ENCODE measurements at places on chromosomes 16 and 17.
A peak's percentile ranks its signal among the peaks of the same experiment; 100 is the strongest.

DNA sequence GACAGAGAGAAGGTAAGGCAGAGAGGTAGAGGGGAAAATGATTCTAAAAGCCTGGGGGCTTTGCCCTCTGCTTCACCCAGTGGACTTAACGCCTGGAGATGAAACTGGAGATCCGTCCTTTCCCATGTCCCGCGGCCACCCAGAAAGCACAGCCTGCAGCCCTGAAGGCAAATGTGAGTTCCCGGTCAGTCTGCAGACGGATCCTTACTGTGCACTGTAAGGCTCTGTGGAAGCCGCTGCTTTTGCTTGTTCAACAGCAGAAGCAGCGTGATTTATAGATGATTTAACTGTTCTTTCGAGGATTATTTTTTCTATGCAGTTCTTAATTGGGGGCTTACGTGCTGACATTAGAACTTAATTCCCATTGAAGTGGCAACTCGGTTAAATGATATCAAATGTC lies 290.4 kb downstream of the FOXL1 start:
- no peak for DNase-seq

GRCh38 chr16:57666353-57667047 lies 1.6 kb upstream of the ADGRG3 start:
- no peak for DNase-seq

DNA sequence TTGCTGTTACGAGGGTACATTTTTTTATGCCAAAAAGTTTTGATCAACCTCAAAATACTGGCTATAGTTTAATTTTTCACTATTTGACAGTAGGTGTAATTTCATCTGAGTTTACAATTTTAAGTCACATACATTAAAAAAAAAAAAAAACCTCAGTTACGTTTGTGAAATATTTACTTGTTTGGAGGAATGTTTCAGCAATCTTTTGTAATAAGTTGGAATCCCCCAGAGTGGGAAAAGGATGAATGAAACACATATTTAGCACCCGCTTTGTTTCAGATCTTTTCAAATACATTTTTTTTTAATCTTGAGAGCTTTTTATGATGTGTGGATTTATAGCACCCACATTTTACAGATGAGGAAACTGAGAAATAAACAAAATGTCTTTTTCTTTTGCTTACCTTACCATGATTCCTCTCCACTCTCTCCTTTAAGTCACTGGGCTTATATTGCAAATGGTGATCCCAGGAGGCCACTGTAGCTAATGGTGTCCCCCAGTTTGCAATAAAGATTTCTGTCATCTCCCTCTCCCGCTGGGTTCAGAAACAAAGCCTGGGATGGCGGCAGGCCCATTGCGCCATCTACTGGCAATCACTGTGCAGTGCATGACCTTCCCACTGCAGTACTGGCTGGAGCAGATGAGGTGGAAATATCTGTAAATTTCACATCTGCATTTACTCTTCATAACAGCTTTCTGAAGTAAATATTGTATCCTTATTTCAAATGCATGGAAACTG lies 27.7 kb downstream of the TBC1D3B start:
- peak; percentile 63 for DNase-seq

- DNase-seq = no peak
Observed at GRCh38 chr16:24478401-24478800, 61.0 kb upstream of the RBBP6 start.

DNA sequence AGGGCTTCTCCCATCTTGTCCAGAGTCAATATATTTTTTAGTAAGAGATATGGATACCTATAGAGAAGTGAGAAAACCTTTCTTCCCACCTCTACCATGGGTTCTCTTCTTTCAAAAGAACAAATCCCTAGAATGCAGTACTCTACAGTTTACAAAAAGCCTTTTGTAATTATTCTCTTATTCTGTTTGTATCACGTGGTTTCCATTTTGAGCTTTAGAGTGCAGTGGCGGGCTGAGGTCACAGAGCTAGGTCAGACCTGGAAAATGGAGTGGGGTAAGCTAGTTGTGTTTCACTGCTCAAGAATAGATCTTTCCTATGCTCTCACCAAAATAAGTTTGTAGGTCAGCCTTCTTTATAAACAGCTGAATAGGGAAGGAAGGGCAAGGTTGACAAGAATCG lies 85.3 kb upstream of the MAF start:
- no peak for DNase-seq

DNA sequence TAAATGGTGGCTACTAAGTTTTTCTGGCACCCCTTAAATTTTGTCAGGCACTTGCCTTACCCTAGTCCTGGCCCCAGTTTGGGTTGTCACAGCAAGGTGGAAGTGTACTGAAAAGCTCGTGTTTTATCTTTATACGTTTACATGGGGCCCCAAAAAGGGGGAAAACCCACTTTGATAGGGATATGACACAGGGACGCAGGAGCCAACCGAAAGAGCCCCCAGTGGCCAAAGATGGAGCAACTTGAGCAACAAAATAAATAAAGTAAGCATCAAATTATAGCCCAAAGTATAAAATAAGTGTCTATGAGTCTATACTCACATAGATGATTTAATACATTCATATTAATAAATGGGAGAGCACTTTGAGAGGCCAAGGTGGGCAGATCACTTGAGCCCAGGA lies 5.0 kb upstream of the CETP start:
- DNase-seq = no peak

- DNase-seq = no peak
Observed at GRCh38 chr16:3152027-3152276, 17.1 kb downstream of the ZNF213 start.

DNA sequence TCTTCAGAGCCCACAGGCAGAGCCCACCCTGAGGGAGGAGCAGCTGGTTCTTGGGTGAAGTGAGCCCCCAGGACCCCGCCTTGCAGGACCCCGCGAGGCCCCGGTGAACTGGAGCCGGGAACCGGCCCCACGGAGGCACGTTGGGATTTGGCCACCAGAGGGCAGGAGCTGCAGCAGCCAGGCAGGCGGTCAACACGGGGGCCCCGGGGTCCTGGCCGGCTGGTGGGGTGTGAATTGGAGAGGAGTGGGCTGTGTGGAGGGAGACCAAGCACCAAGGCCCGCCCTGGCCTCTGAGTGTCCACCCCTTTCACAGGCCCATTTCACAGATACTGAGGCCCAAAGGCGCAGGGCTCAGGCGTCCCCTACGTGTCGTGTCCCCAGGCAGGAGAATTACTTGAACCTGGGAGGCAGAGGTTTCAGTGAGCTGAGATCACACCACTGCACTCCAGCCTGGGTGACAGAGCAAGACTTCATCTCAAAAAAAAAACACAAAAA lies 2.2 kb downstream of the DPEP1 start:
- DNase-seq = no peak

GRCh38 chr17:66915204-66915611 lies 49.3 kb upstream of the CACNG4 start:
- DNase-seq = no peak

DNA sequence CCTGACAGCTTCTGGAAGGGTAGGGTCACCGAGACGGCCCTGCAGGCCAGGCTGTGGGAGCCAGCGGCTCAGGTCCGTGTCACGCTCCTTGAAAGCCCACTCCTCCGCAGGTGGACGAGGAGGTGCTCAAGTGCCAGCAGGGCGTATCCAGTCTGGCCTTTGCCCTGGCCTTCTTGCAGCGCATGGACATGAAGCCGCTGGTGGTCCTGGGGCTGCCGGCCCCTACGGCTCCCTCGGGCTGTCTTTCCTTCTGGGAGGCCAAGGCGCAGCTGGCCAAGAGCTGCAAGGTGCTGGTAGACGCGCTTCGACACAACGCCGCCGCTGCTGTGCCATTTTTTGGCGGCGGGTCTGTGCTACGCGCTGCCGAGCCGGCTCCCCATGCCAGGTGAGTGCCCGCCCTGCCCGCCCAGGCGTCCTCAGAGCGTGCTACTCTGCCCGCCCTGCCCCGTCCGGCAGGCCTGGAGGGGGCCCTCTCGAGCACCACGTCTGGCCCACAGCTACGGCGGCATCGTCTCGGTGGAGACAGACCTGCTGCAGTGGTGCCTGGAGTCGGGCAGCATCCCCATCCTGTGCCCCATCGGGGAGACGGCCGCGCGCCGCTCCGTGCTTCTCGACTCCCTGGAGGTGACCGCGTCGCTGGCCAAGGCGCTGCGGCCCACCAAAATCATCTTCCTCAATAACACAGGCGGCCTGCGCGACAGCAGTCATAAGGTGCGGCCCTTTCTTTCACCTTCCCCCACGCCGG lies 1.3 kb downstream of the NAGS start:
- DNase-seq = peak; percentile 75

- DNase-seq = no peak
Observed at GRCh38 chr17:39767147-39767546, 29.4 kb downstream of the GRB7 start.

DNA sequence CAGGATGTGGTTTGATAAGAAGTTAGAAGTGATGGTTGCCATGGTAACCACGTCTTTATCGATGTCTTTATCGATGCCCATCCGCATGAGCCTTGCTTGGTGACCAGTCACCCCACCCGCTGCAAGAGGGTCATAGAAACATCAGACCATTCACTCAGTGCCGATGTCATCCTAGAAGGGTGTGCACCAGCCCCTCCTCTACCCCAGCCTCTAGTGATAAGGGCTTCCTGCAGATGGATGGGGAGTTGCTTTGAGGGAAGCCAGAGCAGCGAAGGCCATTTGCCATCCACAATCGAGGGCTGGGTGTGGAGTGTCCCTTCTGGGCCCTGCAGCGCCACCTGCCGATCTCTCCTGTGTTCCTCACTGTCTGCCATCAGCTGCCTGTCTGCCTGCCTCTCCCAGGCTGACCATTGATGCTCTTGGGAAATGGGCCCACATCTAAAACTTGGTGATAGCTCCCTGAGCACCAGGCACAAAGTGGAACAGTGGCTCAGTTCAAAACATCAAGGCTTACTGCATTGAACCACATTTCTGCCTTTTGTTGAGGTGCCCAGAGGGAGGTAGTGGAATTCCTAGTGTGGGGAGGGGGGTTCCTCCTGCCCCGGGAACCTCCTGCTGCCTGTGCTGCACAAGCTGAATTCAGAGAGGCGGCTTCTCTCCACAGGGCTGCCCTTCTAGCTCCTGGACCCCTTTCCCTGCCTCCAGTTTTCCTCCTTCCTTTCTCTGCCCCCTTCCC lies 8.9 kb downstream of the CALB2 start:
- DNase-seq = peak; percentile 95

DNA sequence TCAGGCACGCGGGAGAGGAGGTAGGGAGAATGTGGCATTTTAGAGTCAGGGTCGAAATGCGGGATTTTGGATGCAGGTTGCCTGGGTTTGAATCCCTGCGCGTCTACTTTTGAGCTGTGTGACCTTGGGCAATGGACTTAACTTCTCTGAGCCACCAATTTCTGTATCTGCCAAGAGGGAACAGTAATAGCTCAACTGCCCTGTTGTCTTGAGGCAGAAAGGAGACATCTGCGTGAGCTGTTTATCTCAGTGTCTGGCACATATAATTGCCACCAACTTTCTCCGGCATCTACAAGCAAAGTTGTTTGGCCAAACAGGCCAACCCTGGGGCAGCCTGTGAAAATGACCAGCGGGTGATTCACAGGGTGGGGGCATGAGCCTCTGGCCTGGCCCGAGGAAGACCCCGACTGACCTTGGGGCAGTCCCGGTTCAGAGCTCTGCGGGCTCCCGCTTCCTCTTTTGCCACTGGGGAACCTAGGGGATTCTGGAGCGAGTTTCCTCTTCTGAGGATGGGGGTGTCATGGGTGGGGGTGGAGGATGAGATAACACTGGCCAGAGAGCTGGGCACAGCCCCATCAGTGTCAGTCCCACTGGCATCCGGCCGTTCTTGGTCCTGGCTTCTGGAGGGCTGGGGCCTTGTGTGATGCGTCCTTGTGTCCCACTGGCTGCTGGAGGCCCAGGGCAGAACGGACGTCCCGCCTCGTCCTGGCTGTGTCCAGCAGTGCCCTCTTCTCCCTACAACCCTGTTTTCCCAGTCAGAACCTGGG lies 1.3 kb downstream of the SNN start:
- DNase-seq = peak; percentile 54

DNA sequence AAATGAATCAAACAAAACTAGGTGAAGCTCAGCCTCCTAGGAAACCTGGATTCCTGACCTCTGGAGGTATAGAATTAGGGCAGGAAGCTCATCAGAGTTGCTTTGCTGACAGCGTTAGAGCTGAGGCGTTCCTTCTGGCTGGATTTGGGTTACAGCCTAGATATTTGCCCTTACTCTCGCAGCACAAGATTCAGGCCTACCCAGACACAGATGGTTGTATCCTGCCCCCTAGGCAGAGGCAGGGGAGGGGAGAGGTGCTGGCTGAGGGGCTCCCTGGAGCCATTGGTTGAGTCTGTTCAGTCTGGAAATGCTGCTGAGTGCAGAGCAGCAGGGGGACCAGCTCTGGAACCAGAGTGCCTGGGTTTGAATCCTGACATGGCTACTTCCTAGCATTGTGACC lies 78.4 kb downstream of the MPRIP start:
- no peak for DNase-seq

- peak; percentile 87 for DNase-seq
Observed at GRCh38 chr16:49980166-49980565, 44.9 kb upstream of the CNEP1R1 start.

- no peak for DNase-seq
Observed at GRCh38 chr17:9132944-9133610, 111.8 kb downstream of the NTN1 start.

GRCh38 chr16:9092978-9093344 lies 1.5 kb downstream of the HAPSTR1 start:
- DNase-seq = peak; percentile 67

DNA sequence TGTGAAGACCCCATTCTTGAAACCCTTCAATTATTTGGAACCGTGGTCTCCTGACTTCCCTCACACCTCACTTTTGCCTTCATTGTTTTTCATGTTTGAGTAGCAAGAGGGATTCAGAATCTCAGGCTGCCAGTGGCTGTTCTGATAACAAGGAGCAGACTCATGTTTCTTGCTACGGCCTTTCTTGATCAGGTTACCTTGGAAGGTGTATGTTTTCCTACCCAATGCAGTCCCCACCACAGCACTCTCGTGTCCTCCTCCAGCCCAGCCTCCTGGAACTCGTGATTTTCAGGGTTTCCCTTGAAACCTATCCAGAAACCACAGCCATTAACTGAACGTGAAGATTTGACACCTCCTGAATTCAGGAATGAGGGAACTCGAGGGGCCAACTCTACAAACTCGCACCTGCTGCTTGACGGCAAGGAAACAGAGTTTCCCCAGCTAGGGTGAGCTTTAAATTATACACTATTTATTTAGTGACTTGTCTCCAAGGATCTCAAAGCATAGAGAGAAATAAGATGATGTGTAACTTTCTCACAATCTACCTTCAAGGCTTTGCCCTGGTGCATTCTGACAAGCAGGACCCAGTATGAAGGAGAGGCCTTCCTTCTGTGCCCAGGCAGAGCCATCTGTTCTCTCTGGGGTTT lies 1.6 kb downstream of the ZFHX3 start:
- peak; percentile 39 for DNase-seq
